ENCODE measurements at places on chromosomes 11 and 22.

GRCh38 chr11:117438371-117439000, 110.8 kb downstream of the CEP164 start:
- DNase-seq = peak; percentile 61

GRCh38 chr11:26767060-26767459, 45.2 kb upstream of the SLC5A12 start:
- DNase-seq = no peak

- DNase-seq = no peak
Observed at GRCh38 chr11:117913736-117914397, 15.3 kb downstream of the TMPRSS13 start.

DNA sequence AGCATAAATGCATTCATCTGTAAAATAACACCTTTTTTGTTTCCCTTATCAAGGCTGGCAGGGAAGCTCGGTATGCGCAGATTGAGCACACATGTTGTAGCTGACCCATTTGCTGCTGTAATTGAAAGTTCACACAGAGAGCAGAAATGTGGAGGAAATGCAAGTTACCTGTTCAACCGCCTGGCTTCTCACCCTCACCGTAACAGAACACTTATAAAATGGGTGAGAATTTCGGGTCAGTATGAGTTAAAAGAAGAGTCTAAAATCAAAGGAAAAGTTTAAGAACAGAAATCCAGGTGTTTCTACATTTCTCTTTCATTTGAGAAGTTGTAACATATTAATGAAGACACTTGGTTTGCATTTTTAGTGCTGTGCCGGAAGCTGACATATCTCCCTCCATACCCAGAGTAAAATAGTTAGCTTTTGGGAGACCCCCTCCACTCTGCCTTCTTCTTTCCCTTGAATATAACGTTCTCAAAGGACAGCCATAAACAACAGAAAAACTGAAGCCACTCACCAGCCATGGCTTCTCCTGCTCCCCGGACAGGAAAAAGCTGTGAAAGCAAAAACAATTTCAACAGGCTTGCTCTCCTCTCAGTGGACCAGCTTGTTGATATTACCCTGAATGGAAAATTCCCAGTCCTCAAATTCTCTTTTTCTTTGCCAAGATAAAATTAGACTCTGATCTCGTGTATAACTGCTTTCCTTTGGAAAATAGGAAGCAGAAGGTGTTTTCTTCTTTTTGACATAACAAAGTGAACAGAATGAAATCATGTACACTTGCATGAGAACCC, at the start of gene CASP12:
Gene CASP12, minus strand, starts transcription at position 570 of the 794 bp plus-strand sequence.
- no peak for DNase-seq

- no peak for DNase-seq
Observed at GRCh38 chr11:73203790-73204189, 14.3 kb upstream of the P2RY2 start.

- DNase-seq = no peak
Observed at GRCh38 chr11:33940538-33940815, 48.6 kb upstream of the LMO2 start.

GRCh38 chr22:44616882-44617655, 84.9 kb upstream of the PRR5 start:
- DNase-seq = no peak

DNA sequence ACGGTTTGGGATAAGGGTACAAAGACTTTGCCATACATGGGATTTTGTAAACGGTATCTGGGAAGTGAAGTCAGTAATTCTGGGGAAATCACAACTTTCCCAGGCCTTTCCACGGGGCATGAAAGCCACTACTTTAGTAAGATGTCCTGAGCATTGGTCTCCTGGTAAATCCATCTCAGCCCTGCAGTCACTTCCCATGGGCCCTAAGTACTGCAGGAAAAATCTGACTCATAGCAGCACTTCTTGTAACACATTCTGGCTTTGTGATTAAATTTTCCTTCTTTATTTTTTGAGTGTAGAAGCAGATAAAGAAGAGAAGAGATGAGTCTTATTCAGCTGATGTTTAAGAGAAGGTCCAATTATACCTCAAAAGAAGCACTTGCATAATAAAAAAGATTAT, 67.6 kb downstream of the BLID start:
- DNase-seq = no peak

- no peak for DNase-seq
Observed at GRCh38 chr11:64299847-64300648, at the start of gene CATSPERZ. Gene CATSPERZ, plus strand, starts transcription at chr11:64300358. Its CDS starts 53 bp downstream, at chr11:64300411.

DNA sequence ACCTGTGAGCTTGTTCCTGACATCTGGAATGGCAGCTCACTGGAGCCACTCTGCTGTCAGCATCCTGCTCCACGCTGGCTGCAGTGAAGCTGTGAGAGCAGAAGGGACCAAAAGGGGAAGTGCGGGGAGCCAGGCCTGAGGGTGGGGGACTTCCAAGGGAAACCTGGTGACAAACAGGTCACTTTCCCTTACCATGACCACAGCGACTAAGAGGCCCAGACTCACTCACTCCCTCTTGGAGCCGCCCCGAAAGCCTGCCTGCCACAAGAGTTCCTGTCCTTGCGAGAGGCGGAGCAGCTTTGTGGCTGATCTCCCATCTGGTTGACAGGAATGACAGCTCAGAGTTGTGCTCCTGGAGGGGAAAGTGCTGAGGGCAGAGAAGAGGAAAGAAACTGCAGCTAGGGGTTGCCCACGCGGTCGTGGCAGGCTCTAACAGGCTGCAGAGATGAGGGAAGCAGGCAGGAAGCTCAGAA, 183.8 kb upstream of the NTM start:
- no peak for DNase-seq

DNA sequence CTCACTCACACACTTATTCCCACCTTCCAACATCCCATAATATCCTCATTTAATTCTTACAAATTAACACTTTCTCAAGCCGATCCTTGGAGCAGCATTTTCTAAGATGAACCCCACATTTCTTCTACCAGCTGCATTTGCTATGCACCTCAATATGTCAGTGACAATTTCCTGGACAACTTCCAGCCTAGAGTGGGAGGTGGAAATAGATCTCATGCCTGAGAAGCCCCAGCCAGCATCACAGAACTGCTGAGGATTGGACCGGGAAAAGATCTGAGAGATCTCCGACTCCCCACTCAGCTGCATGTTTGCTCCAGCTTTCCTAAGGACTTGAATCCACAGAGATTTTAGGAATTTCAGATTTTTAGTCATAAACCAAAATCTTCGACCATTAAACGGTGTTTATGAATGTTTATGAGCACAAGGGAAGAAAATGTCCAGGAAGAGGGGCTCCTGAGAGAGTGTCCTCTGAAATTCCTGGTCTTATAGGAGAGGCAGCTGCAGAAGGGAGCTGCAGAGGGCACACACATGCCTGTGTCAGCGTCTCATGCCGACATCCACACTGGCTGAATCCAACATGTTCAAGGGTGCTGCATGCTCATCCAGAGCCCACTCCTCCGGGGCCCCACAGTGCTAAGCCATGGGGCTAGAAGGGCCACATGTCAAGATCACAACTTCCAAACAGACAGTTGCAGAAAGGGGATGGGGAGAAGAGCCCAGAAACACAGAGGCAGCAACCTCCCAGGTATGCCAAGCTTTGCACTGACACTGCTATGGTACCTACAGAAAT, 68.6 kb downstream of the MICAL3 start:
- DNase-seq = no peak

- no peak for DNase-seq
Observed at GRCh38 chr11:80315200-80315599, 874.4 kb upstream of the TENM4 start.

DNA sequence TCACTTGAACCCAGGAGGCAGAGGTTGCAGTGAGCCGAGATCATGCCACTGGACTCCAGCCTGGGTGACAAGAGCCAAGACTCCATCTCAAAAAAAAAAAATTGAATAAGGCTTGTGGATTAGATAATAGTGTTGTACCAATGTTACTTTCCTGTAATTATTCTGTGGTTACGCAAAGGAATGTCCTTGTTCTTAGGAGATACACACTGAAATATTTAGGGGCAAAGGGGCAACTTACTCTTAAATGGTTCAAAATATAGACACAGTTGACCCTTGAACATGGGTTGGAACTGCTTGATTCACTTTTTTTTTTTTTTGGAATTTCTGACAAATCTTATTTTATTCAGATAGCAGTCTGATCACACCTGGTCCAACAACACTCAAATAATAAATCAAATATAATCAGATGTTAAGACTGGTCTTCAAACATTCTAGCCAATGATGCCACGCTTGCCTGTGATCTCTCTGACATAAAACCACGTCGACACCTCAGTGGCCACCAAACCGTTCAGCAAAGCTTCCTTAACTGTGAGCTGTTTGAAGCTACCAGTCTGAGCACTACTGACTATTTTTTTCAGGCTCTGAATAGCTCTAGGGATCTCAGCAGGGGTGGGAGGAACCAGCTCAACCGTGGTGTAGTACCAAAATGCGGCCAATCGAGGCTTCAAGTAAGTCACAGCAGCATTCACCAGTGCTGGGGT, 710 bp downstream of the ATP5MGL start:
- DNase-seq = no peak

- no peak for DNase-seq
Observed at GRCh38 chr22:21849489-21849888, 18.0 kb downstream of the MAPK1 start.

DNA sequence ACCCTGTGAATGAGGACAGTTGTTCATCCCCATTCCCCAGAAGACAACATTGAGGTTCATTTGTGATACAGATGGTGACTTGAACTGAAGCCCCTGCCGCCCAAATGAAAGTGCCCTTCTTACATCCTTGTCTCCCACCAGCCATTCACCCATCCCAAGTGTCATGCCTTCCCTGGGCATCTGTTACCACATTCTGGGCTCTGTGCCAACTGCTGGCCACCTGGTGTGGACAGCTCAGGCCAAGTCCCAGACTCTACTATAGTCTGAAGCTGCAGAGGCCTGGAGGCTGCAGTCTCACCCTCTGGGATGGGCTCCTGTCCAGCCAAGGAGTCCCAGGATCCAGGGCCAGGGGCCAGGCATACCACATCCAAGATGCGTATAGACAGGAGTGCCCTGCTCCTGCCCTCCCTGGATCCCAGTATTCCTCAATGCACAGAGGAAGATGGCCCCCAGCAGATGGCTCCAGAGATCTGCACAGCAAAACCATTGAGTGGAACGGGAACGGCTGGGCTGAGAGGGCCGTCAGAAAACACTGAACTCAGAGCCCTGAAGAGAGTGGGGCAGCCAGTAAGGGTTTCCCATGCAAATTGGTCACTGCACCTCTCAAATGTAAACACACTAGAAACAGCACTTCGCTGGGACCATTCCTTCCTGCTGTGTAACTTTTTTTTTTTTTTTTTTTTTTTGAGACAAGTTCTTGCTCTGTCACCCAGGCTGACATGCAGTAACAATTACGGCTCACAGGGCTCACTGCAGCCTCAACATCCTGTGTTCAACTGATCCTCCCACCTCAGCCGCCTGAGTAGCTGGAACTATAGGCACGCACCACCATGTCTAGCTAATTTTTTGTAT, 22.8 kb downstream of the ARRB1 start:
- no peak for DNase-seq

DNA sequence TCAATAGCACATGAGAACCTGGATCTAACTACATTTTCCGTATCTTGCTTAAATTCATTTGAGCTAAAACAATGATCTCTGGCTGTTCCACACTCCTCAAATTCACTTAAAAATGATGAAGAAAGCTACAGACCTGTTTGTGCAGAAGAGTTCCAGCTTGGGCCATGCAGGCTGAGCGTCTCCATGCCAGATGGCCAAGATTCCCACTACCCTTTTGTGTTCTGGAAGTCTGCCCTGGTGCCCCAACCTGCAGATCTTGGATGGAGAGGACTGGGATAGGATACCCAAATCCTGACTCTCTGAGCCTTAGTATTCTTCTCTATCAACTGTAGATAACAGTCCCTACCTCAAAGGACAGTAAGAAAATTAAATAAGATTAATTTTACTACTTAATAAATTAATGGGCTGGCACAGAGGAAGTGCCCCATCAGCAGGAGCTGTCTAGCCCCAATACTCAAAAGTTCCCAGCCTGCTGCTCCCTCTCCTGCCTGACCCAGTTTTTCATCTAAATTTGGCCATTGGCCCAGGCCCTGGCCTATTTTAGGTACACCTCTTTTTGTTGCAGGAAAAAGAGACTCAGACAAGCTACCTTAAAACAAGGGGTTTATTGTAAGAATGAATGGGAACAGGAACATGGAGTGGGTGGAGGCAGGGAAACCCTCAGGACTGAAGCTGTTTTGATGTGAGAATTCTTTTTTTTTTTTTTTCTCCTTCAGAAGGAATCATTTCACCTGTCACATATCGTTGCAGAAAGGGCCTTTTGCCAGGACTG, 81.4 kb upstream of the GRK3 start:
- DNase-seq = no peak

Data from stimulated activated CD4-positive, alpha-beta T cell treated with anti-CD3 and anti-CD28 coated beads, Interleukin-4, amount 100 ng/mL, for 48 hours (primary cell).